ENCODE measurements at places on chromosomes 1 and 21.
A peak's percentile ranks its signal among the peaks of the same experiment; 100 is the strongest.

DNA sequence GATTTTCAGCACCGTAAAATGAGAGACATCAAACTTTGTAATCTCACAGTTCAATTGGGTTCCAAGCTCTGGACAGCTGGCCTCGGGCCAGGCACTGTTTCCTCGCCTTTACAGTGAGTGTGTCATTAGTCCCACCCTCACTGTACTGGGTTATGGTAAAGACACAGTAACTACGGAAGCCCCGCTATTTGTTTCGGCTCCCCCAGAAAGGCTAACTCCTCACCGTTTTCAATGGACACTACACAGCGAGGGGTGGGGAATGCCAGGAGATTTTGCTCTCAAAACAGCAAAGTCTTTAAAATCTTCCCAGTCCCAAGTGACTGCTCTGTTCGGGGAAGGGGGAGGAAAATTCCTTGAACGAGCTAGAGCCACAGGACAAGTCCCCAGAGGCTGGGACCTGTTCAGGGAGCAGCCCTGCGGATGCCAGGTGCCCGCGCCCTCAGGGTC lies 757 bp upstream of the SPSB1 start:
- no peak for DNase-seq

DNA sequence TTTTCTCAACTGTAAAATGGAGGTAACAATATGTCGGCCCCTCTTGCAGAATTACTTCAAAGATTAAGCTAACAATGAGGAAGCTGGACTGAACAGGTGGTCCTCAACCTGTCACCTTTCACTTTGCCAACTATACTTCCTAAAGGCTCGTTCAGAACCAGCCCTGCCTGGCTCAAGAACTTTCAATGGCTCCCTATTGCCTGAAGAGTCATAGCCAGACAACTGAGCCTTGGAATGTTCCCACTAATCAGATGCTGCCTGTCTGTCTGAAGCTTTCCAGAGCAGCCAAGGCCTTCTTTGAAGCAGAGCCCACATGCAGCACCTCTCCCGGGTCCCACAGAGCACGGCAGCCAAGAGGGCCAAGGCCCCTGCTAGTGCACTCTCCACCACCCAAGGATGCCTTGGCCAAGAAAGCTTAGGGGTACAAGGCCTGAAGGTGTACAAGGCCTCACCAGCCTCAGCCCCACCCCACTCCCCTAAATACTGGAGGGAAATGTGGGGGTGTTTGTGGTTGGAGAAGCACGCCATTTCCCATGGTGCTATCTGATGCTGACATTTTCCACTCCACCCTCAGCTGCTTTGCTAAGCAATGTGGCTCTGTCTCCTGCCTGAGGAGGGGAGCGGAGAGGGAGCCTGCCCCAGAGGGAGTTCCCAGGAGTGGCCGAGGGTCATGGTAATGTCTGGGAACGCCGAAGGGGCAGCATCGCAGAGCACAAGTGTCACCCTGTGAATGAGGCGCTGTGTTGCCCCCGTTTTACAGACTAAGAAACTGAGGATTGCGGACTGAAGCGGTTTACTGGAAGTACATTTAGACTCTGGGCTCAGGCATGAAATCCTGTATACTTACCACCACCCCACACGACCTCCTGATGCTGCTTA lies 8.2 kb upstream of the LAPTM5 start:
- no peak for DNase-seq

DNA sequence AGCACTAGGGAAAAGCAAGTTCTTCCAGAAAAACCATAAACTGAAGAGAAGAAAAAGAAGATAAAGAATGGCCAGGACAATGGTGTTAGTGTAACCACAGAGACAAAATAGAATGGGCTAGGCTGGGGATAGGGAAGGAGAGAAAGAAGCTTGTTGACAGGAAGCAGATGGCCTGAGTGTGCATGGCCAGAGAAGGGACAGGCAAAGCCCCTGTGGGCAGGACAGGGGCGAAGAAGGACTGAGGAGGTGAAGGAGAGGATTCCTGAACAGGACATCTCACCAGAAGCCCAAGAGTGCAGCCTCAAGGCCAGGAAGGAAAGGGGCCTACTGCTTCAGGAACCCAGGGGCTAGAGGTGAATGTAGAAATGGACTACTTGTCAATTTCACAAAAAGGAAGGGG lies 29.3 kb downstream of the IQGAP3 start:
- DNase-seq, result no peak

GRCh38 chr1:228299211-228299610 lies 91.4 kb downstream of the OBSCN start:
- DNase-seq, result no peak

- DNase-seq, result no peak
Observed at GRCh38 chr1:241637604-241638003, 2.6 kb downstream of the CHML start.

GRCh38 chr1:96978901-96979300 lies 257.3 kb downstream of the PTBP2 start:
- DNase-seq, result no peak

GRCh38 chr1:169753549-169753948 lies 19.7 kb upstream of the SELE start:
- DNase-seq, result no peak

DNA sequence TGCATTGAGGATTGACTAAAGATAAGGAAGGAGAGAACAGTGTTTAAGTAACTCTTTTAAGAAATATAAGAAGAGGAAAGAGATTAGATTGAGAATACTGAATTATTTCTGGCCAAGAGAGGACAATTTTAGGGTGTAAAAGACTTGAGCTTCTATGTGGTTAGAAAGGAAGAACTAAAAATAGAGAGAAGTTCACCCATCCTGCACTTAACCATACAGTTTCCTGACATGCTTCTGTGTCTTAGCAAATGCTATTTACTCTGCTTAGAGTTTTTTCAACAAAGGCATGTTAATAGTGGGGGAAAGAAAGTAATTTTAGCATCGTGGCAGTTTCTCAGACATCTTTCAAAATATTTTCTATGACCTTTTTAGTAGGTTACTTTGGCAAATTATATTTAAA lies 122.8 kb upstream of the GPR52 start:
- no peak for DNase-seq

- DNase-seq, result peak; percentile 25
Observed at GRCh38 chr1:150066838-150067183, 765 bp upstream of the VPS45 start.

GRCh38 chr1:40313958-40314720 lies 2.9 kb downstream of the COL9A2 start:
- no peak for DNase-seq

GRCh38 chr1:36411674-36412648 lies 14.3 kb upstream of the LSM10 start:
- DNase-seq, result peak; percentile 52

GRCh38 chr1:57229076-57229475 lies 194.8 kb downstream of the DAB1 start:
- DNase-seq, result no peak

DNA sequence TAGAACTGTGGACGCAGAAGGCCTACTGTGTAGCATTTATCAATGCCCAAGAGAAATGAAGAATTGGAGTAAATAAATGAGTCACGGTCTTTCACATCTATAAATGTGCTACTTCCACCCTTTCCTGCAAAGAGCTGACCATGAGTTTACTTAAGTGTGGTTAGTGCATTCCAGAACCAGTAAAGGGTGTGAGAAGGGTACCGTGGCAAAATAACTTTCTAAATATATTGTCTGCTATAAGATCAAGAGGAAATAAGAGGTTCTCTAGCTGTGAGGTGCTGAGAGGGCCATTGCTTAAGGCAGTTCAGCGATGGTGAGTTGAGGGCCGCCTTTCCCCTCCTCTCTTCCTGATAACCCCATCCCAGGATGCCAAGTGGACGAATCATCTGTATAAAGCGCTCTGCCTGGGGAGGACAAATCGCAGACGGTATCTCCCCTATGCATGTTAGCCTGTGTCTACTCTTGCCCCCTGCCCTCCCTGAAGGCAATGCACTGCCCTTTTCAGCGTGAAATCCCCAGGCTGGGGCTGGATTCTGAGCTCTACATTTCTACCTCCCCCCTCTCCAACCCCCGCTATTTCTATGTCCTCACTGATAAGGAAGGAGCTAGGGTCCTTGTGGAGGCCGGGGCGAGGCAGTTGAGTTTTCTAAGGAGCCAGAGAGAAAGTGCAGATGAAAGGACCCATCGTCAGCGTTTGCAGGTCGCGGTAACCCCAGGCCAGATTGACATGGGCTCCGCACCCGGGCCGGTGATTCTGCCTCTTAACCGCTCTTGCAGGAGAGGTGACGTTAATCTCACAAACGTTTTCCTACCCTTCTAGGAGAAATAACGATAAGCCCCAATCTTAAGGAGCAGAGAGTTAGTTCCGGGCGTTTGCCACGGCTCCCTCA lies 1.5 kb upstream of the NCAM2 start:
- no peak for DNase-seq

DNA sequence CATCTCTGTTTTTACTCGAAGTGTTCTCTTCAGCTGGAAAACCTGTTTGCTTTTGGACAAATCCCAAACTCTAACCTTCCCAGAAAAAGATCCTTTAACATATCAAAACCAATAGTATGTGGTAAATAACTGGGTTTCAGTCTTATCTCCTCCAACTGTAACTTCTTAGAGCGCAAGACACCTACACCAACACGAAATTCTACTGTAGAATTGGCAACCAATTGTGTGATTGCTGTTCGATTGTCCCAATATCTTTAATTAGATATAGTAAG lies 5.8 kb upstream of the MPZL1 start:
- no peak for DNase-seq

- DNase-seq, result no peak
Observed at GRCh38 chr1:104190821-104191220, 441.1 kb downstream of the AMY1C start.

GRCh38 chr1:232630047-232630893 lies at the start of gene SIPA1L2:
SIPA1L2 (minus strand) TSS chr1:232630133; CDS start chr1:232515339, 114,794 bp downstream.
- DNase-seq, result peak; percentile 88
